Activated naive CD4-positive, alpha-beta T cell treated with anti-CD3 and anti-CD28 coated beads, Interleukin-2, amount 10 ng/mL, durations not matched to agents 7 days and 5 days (primary cell): ENCODE measurements at places on chromosomes 12 and 14.

DNA sequence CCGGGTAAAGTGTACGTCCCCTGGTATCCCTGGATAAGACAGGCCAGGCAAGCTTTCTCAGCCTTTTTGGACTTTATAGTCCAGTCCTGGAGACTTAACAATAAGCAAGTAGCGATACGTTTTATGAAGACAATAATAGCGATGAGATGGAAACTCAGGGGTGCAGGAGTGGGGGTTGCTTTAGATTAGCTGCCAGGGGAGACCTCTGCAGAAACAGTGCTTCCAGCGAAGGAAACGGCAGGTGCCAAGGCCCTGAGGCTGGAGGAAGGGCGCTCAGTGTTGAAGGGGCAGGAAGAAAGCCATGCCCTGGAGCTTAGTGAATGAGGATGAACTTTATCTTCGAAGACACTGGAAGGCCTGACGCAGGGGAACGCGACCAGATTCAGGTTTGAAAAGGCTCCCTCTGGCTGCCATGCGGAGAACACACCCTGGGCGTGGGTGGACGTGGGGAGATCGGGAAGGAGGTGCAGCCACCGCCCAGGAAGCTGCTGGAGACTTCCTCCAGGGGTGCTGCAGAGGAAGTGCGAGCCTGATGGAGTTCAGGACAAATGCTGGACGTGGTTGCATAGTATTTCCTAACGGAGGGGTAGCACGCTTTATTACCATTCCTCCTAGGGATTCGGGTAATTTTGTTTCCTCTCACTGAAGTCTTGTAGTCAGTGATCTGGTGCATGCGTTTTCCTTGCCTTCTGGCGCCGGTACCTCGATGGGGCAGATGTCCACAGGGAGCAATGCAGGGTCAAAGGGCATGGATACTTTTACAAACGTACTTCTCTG lies 26.1 kb upstream of the UBC start:
- DNase-seq, result peak; percentile 90

DNA sequence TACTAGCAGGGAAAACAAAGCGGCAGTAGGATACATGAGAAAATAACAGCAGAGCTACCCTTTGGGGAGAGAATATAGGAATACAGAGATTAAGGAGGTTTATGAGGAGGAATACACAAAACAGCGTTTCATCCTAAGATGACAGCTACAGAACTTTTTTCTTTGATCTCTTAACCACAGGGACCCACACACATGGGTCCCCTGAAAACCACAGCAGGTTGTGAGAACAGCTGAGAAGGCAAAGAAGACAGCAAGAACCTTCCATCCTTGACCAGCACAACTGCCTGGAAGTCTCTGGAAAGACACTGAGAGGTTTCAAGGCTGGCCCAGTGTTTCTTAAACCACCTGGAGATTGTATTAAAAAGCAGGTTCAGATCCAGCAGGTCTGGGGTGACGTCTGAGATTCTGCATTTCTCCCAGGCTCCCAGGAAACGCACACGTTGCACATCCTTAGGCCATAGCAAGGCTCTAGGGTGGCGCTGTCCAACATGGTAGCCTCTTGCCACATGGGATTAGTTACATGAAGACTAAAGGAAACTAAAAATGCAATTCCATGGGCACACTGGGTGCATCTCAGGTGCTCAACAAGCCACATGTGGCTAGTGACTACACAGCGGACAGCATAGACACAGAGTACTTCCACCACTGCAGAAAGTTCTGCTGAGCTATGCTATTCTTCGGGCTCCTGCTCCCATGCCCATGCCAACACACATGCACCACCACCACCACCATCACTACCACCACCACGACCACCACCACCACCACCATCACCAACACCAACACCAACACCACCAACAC lies 92.3 kb downstream of the FOXN3 start:
- DNase-seq, result no peak

DNA sequence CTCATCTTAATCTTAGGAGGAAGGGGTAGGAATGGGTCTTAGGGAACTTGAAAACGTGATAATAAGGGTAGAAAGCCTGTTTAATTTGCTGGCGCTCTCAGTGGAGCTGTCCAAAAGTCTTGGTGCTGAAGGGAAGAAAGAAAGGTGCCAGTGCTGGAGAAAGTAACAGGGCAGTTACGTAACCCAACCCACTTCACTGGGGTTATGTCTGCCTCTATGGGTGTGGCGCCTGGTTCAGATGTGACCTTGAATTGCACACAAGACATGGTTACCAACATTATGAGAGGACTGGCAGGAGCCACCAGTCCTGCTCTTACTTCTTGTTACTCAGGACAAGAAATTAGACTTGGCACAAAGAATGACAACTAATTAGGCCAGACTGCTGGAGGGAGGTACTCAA lies 18.6 kb upstream of the GPATCH2L start:
- peak; percentile 45 for DNase-seq

GRCh38 chr12:121872546-121873215 lies 14.0 kb upstream of the HPD start:
- no peak for DNase-seq

DNA sequence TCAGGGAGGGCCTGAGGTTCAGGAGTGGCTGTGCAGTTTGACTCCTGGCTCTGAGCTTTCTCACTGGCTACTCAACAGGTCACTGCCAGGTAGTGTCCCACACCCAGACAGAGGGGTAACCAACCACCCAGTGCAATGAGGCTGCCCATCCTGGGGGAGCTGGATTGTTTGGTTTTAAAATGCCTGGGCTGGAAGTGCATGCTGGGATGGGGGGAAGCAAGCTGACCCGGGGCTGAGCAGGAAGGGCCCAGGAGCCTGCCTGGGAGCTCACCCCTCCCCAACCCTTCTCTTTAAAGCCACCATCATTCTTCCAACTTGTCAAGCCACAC lies 12.6 kb upstream of the ABHD12B start:
- DNase-seq, result no peak

- DNase-seq, result no peak
These were observed 146.4 kb downstream of the ADGRD1 start for GRCh38 chr12:131100031-131100674.

GRCh38 chr14:88049936-88050335 lies 45.0 kb downstream of the GPR65 start:
- no peak for DNase-seq

GRCh38 chr12:31618228-31619025 lies 27.5 kb upstream of the DENND5B start:
- DNase-seq, result no peak

DNA sequence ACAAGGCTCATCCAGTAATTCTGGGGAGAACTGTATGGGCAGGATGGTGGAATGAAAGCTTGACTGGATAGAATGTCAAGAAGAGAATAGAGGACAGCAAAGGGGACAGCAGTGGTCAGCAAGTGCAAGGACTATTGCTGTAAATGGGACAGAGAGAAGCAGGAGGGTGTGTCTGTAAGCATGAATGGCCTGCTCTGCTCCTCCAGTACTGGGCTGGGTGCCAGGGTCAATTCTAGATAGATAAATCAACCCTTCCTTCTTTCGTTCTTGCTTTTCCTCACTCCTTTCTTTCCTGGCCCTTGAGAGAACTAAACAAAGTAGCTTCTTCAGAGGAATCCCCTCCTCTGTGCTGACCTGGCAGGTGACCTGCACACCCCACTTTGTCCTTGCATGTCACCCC lies 1019.2 kb downstream of the BCL11B start:
- no peak for DNase-seq

DNA sequence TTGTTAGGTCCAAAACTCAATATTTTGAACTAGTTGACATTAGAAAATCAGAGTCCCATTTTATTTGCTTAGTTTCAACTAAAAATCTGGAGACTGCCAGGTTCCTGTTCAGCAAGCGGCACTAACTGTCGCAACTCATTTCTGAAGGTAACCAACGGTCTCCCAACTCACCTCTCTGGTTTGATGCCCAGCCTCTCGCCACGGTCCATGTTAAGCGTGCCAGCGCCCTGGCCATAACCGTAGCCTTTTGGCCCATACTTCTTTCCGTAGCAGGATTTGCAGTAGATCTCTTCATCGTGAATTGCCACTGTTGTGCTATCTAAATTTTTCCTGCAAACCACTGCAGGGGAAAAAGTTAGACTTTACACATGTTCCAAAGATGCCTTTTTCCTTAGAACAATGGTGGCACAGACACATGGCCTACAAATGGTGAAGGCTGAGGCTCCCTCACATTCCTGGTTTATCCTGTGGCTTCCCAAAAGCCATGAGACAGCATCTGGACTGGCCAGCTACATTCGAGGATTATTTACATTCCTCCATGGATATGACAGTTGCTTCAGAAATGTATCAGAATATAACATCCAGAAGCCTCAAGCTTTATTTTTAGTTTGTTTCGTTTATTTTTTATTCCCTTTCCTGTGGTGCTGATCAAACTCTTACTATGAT lies 15.7 kb downstream of the CSRP2 start:
- no peak for DNase-seq

DNA sequence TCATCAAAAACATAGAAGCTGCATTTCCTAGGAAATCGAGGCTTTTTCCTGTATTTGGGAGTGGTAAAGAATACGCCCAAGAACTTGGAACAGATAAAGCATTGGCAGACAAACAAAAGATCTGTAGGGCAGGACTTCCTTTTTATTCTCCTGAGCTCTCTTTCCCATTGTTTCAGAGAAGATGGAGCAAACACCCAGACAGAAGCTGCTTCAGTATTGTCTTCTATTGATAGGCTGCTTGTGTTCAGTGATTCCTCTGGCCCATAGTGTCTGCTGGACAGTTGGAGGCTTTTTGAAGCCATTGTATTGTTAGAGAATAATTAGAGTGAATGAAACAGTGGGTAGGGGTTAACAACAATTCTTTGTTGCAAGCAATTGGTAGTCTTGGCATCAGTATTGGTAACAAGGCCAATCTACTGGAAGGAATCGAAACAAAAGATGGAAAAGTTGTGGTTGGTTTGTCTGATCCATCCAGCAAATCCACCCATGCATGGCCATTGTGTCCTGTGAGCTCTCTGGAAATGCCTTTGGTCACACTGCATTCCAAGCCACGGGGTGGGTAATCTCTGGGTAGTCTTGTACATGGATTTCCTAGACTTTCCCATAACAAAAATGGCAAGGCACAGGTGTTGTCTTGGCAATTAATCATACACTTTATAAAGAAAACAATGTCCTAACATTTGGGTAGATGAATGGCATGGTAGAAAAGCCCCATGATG lies 424.8 kb downstream of the RAD51B start:
- DNase-seq, result no peak

DNA sequence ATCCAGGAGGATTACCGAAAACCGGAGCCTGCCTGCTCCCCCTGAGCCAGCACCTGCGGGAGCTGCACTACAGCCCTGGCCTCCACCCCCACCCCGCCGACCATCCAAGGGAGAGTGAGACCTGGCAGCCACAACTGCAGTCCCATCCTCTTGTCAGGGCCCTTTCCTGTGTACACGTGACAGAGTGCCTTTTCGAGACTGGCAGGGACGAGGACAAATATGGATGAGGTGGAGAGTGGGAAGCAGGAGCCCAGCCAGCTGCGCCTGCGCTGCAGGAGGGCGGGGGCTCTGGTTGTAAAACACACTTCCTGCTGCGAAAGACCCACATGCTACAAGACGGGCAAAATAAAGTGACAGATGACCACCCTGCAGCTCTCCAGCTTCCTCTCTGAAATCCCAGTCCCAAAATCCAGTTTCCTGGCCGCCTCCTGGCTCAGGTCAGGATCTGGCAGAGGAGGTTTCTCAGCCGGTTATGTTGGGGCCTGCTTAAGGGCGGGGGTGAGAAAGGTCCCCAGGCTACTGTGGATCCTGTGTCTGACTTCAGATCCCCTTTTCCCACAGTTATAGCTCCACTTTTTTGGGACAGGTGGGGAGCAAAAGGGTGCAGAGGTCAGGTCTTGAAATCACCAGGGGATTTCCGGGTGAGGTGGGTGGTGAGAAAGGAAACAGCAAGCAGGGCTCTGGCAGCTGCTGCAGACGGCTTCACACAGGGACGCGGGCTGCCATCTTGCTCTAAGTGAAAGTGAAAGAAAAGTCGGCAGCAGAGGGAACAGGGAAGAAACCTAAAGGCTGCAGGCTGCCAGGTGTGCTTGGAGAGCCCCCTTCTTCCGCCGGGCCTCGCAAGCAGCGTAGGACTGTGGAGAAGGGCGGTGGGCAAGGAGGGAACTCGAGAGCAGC lies at the start of gene TAPBPL:
TAPBPL (plus strand) TSS at position 695 of the 897 bp plus-strand sequence. CDS start 207 bp downstream, outside the sequence.
- DNase-seq, result peak; percentile 90

DNA sequence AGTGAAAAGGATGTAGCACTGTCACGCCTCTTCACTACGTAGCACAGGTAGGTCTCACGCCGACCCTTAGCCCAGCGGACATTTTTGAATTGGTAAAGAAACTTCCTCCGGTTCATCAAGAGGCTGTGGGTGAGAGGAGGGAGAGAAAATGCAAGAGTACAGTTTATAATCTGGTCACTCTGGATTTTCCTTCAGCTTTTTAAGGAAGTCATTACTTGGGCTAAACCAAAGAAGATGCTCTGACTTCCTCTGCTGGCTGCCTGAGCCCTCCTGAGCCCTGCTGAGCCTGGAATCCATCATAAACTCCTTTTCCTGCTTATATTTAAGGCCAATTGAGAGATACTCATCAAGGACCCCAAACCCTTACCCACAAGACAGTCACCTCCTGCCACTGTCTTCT lies 5.8 kb downstream of the AICDA start:
- no peak for DNase-seq

- no peak for DNase-seq
These were observed 15.5 kb downstream of the GLIPR1L1 start for GRCh38 chr12:75349946-75350345.

- DNase-seq, result no peak
These were observed 77.7 kb upstream of the ATP2B1 start for GRCh38 chr12:89786177-89786810.

DNA sequence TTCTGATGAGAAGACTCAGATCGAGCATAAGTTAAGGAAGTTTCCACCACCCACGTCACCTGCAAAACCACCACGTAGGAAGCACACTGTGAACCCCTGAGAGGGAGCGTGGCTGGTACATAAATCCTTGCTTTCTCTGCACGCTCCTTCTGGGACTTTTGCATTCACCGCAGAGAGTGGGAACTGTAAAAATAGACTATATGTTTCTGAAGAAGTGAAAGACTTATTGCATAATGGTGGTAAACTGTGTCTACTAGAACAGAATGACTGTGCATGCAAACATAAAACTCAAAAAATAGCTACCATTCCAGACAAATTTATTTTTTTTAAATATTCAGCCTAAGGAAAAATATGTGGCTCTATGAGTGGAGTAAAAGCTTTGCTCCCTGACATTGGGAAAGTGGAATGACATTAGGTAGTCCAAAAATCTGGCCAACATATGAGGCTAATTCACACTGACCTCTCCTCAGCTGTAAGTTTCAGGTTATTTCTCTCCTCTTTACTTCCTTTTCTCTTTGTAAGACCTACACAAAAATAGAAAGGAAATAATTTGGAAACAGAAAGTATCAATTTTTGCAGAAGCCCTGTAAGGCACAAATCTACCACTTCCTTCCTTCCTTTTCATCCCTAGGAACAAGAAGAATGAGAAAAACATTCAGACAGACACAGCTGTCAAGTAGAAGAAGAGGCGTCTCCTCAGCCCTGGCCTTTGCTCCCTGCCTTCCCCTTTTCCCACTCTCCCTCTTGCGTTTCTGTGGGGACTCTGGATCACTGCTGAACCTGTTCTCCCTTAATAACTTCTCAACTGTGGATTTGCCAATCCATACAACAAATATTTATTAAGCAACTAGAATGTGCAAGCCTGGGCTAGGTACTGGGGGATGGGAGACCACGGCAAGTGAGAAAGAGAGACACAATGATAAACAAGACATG lies 264.3 kb upstream of the FOXN3 start:
- peak; percentile 44 for DNase-seq

GRCh38 chr12:69397978-69398377 lies 38.4 kb downstream of the YEATS4 start:
- DNase-seq, result no peak
